Stimulated activated CD8-positive, alpha-beta memory T cell treated with anti-CD3 and anti-CD28 coated beads, Interleukin-4, amount 100 ng/mL, for 1 hour (primary cell): ENCODE measurements at places on chromosomes 5 and 9.

DNA sequence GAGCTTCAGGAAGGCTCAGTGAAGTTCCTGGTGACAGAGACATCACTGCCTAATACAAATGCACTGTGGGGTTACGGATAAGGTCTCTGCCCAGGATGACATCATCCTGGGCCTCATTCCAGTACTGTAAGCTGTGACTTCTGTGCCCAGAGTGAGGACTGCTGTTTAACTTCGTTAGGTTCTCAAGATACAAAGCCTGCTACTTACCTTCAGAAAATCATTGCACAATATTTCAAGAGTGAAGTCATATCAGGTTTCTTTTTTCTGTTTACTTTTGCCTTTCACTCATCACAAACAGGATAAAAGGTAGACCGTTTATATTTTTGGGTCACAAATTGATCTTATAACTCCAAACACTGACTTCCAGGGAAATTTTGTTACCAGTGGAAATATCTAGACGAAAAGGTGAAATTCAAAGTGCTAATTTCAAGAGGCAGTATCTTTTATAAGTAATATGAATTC, 241.2 kb downstream of the PIK3R1 start:
- DNase-seq, result no peak

GRCh38 chr9:124743686-124744348, 27.3 kb downstream of the NR6A1 start:
- no peak for DNase-seq

DNA sequence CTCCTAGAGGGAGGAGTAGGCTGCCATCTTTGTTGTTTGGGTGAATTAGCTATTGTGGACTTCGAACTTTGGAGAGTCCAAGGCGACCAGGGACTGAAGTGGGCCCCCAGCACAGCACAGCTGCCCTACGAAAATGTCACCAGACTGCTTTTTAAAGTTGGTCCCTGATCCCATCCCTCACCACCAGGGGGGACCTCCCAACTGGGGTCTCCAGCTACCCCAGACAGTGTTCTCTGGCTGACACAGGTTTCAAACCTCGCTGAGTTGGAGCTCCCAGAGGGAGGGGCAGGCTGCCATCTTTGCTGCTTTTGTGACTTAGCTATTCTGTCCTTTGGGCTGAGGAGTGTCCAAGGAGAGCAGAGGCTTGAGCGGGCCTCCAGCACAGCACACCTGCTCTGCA, 45.7 kb upstream of the ADRB2 start:
- no peak for DNase-seq

DNA sequence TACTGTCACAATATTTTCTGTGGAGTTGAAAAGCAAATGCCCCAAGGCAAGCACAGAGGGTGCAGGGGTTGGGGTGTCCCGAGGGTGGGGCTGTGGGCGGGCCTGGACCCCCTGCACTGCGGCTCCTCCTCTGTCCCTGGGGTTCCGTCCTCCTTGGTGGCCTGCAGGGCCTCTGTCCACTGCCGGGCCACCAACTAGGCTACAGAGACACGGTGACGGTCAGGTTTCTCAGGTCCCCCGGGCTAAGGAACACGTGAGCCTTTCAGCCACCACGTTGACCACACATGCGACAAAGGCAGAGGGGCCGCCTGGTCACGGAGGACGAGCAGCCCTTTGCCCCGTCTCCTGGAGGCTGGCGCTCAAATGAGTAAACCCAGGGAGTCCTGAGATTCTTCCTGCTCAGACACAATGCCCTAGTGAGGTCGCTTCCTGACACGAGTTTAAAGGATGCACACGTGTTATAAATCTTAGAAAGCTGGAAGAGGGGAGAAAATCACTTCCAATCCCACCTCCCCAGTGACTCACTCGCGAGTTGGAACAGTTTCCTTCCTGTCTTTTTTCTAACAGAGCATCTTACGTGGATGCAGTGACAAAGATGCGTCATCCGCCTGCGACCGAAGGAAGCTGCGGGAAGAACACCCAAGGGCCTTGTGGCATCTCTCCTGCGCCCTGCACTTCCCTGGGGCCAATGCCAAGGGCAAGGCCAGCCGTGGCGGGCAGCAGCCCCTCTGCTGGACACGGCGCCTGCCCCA, 24.8 kb upstream of the OBP2B start:
- DNase-seq, result no peak

GRCh38 chr5:135038205-135038812, 4.3 kb upstream of the PITX1 start:
- DNase-seq, result no peak

DNA sequence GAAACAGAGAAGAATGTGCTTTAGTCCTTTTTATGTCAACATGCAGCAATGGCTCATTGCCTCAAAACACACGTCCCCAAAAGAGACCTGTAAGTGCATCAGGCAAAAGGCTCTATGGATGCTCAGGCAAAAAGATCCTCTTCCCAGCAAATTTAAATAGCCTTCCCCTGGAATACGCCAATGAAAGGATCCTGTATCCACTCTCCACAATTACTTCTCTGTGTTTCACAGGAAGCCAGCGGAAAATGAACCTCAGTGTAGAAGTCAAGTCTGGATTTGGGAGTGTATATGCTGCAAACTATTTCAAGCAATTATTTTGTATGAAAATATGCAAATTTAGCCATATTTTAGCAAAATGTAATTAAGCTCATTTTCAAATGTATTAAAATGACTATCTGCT, 217.9 kb downstream of the EPB41L4A start:
- no peak for DNase-seq

DNA sequence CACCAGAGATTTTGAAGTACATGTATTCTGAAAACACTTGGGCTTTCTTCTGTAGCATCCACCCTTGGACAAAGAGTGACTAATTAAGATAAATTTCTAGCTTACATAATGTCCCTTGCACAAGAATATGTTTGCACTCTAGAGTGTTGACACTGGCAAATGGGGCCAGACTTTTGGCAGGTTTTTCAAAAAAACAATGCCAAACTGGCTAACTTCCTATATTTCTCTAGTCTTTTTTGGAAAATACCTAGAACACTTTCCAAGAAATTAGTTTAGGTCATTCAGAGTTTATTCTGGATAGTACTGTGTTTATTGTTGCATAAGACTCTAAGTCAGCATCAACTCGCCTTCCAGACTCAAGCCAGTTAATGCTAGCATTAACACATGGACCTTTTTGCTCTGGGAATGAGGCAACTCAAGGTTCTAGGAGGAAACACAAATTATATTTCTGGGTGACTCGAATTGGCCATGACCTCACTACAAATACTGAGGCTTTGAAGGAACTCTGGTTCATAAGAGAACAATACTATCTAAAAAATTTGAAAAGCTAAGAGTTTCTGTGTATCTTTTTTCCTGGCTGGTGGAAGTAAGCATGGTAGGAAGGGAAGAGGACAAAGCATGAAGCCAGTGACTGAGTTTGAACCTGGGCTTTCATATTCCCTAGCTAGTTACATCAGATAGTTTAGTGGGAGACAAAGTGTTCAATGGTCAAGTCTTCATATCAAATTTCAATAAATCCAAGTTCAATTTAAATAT, 101.6 kb downstream of the NREP start:
- no peak for DNase-seq

DNA sequence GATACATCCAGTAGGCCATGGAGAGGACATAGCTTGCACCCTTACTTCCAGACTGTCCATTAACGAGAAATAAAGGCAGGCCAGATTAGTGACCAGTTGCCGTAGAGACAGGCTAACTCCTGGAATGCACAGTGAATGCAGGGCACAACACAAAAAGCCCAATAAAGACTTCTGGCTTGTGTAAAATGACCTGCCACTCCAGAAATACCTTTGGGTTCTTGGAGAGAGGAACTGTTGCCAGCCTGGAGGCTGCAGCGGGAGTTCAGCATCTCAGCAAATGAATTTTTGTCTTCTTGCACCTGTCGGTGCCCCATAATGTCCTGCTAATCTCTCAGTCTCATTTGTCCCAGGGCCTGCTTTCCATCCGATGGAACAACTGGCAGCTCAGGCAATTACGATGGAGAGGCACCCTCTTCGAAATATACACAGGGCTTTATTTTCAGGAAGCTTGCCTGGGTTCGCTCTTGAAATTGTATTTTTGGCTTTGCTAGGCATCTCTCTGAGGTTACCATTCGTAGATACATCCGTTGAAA, 538.8 kb upstream of the ZNF462 start:
- DNase-seq, result no peak

GRCh38 chr5:181187500-181188213, 17.3 kb downstream of the TRIM7 start:
- DNase-seq, result no peak
